ENCODE measurements at places on chromosomes 6 and 20.

DNA sequence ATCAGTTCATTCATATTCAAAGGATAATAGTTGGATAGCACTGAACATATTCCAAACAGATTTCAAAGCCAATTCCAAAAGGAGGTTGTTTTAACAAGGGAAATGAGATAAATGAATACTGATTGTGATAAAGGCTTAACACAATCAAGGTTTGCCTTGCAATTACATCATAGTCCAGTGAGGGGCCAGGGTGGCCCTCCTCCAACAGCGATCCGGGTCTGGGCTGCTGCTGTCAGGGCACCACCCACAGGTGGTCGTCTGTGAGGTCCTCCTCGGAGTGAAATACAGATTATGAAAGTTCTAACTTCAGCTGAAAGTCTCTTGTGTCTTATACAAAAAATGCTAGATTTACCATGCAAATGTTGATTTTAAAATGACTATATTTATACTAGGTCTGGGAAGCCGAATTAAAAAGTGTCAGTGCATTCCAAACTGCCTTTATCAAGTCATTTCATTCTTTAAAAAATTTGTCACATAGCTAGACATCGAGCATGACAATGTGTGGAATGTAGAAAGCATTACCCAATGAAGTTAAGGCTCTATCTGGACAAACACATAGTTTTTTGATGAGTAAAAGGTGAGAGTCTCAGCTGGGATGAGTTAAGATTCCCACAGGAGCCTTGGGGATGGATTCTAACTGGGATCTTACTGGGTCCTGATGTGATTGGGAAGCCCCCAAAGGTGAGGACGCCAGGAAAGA is 65.9 kb upstream of the SLC22A23 start:
- DNase-seq: no peak

- no peak for DNase-seq
Observed at GRCh38 chr6:19180348-19181072, 656.7 kb upstream of the ID4 start.

- DNase-seq: no peak
Observed at GRCh38 chr6:74050921-74051320, 354.9 kb downstream of the CD109 start.

- no peak for DNase-seq
Observed at GRCh38 chr6:84508981-84509380, 255.4 kb downstream of the TBX18 start.

DNA sequence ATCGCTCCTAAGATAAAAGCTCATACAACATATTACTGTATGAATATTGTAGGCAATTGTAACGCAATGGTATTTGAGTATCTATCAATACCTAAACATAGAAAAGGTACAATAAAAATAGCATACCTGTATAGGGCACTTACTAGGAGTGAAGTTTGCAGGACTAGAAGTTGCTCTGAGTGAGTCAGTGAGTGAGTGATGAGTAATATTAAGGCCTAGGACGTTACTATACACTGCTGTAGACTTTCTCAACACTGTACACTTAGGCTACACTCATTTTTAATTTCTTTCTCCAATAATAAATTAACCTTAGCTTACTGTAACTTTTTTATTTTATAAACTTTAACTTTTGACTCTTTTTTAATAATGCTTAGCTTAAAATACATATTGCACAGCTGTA is 546.9 kb downstream of the HACE1 start:
- no peak for DNase-seq

Measured in activated gamma-delta T cell (primary cell).